ENCODE measurements at places on chromosomes 16 and 17.

DNA sequence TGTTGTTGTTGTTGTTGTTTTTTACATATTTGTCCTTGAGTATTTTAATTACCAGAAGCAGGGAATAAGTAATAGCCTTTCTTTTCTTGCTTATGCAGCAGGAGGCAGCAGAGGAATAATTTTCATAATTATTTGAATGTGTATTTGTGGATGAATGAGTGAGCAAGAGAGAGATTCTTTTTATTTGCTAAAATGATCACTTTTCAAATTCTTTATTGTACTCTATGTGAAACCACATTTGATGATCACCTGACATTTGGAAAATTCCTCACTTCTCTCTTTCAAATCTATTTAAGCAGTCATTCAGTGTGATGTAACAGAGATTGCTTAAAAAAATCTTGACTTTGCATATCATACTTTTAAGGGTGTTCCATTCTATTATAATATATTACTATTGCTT lies 223.6 kb downstream of the BCAS3 start:
- DNase-seq, result no peak

- peak; percentile 47 for DNase-seq
Observed at GRCh38 chr16:48053418-48053745, 102.4 kb downstream of the ABCC12 start.

DNA sequence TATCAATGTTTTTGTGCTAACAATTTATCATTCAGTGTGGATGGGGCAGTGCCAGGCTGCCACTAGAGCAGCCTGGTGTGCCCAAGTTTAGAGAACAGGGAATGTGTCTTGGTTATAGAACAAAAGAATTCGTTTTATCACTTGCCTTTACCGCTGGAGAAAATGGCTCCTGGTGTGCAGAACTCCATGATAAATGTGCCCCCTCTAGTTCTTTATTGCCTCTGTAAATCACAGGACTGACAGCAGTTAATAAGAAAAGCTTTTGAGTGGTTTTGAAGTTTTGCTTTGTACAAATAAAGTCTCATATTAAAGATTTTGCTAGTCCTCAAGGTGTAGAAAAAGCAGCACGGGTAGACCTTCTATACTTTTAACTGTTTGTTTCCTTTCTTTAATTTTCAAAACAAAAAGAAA lies 28.2 kb upstream of the PSMD7 start:
- no peak for DNase-seq

GRCh38 chr17:21214777-21215541 lies 998 bp upstream of the TMEM11 start:
- peak; percentile 7 for DNase-seq

- no peak for DNase-seq
Observed at GRCh38 chr16:85612191-85612800, 826 bp upstream of the GSE1 start.

DNA sequence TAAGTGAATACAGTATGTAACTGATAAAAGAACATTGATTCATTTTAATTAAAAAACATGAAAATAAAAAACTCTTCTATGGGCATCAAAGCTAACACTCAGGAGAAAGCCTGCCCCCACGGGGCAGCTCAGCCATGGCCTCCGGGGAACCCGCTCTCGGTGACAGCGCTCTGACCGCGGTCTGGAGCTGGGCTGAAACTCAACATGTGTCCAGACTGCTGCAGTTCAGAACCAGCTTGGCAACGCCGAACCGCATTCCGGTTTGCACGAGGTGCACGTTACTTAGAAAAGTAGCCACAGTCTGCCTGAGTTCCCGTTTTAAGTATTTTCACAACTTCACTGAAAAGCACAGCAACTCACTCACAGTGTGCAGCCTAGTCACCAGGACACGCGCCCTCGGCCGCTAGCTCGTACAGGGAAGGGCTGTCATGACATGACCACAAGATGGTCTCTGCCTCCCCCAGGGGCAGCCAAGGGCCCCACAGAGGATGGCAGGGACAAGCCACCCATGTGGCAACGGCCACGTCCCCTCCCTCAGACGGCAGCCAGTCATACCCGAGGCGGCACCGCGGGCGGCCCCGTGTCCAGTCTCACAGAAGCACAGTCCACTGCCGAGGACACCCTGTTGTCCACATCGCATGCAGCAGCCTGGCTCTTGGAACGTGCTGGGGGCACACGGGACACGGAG lies 77.1 kb upstream of the METRNL start:
- DNase-seq, result no peak

DNA sequence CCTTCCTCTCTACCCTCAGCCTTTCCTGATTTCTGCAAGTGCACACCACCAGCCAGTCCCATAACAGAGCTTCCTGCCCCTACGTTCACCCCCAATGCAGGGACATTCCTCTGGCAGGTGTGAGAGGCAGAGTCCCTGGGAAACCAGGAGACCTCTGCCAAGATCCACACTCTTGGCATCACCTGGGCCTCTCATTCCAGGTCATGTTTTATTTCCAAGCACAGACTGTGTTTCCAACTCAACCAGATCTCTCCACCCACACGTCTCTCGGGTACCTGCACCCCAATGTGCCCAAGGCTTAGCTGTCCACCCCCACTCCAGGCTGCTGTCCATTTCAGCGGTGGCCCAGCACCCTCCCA lies 21.0 kb upstream of the PHB1 start:
- no peak for DNase-seq

DNA sequence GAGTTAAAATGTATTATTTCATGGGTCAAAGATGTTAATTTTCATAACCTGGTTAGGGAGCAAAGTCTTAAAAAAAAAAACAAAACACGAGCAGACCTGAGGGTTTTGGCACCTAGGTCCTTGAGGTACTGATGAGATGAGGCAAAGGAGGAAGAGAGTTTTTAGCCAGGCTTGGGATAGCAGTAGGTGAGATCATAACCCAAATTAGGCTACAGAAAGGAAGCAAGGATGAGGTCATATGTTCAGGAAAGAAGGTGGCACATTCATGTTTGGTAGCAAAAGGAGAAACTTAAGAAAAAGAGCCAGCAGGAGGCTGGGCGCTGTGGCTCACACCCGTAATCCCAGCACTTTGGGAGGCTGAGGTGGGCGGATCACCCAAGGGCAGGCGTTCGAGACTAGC lies 2.8 kb downstream of the ATXN1L start:
- no peak for DNase-seq

- no peak for DNase-seq
Observed at GRCh38 chr16:77868478-77868877, 80.1 kb downstream of the VAT1L start.
